Fibroblast of pulmonary artery (primary cell): ENCODE measurements at places on chromosomes 3 and 15.

- no peak for DNase-seq
Measured at GRCh38 chr15:75695220-75695619, 17.4 kb downstream of the CSPG4 start.

GRCh38 chr3:195028877-195029606 is 241.9 kb downstream of the XXYLT1 start:
- peak; percentile 84 for DNase-seq

DNA sequence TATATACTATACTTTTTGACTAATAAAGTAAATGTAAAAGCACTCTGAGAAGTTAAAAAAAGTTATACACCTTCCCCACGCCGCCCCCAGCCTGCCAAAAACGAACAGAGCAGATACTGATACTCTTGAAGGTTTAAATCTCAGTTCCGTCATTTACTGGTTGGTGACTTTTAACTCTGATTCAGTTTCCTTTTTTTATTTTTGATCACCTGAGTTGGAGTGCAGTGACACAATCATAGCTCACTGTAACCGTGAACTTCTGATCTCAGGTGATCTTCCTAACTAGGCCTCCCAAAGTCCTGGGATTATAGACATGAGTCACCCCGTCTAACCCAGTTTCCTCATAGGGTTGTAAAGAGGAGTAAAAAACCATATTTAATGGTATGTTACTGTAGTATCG is 3.3 kb upstream of the TIPIN start:
- DNase-seq, result no peak

DNA sequence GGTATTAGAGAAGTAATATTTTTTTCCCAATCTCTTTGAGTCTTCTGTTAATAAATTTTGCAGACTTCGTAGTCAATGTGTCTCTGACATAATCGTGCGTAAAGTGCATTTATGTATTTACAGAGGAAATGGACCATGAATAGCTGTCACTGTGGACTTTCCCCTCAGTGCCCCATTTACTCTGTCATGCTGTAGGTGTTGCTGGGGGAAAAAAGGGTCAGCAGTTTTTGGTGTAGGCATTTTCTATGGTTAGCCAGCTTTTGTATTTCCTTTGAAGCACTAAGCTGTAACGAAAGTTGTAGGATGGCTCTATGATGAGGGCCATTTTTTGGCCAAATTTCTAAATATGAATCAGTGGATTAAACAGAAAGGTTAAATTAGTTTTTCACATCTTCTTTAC is 598.4 kb downstream of the FGF12 start:
- no peak for DNase-seq

- no peak for DNase-seq
Measured at GRCh38 chr15:92062505-92062904, 209.0 kb downstream of the SLCO3A1 start.

DNA sequence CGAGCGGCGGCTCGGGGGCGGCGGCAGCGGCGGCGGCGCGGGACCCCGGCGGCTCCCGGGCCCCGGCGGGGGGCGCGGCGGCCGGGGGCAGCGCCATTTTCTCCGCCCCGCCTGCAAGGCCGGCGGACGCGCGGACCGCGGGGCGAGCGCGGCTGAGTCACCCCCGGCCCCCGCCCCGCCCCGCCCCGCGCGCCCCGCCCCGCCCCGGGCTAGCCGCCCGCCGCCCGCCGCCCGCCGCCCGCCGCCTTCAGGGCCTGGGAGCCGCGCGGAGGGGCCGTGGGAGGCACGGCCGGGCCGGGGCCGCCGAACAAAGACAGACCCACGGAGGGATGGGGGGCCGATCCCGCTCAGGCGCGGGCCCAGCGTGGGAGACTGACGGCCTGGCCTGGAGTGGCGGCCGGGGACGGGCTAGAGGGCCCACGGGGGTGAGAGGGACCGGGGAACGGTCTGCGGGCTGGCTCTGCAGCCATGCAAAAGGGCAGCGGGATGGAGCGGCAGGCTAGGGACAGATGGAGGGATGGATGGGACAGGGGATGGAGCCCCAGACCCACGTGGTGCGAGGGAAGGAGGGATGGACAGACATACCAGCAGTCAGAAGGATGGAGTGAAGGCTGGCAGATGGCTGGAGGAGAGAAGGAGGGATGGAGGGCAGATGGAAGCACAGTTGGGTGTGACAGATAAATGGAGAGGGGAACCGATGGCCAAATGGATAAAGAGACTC is at the start of gene EIF4E3:
TSS of gene EIF4E3 (minus strand) at position 132 of the 721 bp plus-strand sequence. CDS start at position 97, 35 bp downstream.
- peak; percentile 14 for DNase-seq

- no peak for DNase-seq
Measured at GRCh38 chr3:72800869-72801268, 47.4 kb downstream of the SHQ1 start.

GRCh38 chr3:183306798-183307671 is 54.0 kb downstream of the B3GNT5 start:
- DNase-seq, result peak; percentile 67

- DNase-seq, result no peak
Measured at GRCh38 chr3:59930170-59930569, 880.3 kb upstream of the CFAP20DC start.
